ENCODE measurements at places on chromosomes 12 and 14.

GRCh38 chr14:93343266-93343665 lies 3.7 kb upstream of the COX8C start:
- peak; percentile 33 for DNase-seq

DNA sequence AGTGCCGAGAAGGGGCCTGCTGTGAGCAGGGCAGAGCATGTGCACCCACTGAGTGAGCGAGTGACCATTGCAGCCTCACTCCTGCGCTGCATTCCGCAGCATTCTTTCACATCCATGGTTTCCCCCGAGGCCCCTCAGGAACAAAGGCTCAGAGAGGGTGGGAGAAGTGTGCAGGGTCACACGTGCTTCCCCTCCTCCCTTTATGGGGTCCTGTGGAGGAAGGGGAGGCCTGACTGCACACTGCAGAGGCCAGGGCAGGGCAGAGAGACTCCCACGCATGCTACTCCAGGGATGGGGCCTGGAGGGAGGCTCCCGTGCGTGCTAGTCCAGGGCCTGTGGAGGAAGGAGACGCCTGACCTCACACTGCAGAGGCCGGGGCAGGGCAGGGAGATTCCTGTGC lies 63.2 kb downstream of the DIO3 start:
- no peak for DNase-seq

GRCh38 chr12:152440-152839 lies 61.5 kb downstream of the SLC6A12 start:
- DNase-seq, result no peak

GRCh38 chr14:100384277-100384676 lies 61.1 kb downstream of the SLC25A47 start:
- DNase-seq, result no peak

DNA sequence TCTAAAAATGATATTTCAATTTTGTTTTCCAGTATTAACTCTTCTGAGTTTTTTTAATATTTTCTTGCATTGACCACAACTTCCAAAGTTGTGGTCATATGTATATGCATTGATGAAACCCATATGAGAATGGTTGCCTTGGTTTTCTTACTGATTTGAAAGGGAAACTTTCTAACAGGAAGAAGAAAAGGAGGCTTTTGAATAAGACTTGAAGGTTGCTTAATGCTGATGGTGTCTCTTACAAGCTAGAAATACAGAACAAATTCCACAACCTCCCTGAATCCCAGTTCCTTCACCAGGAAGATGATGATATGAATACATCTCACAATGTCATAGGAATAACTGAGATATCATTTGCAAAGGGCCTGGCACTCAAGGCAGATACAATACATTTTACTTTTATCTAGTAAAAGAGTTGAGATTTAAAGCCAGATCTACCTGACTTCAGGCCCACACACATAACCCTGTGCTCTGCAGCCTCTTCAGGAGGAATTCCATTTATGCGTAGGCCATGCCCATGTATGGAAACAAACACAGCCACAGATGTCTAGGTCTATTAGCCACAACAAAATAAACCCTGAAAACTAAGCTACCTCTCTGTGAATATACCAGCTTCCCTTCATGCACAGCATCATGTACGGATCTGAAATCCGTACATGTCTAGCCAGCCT lies 165.4 kb upstream of the PLEKHG7 start:
- DNase-seq, result no peak
